Endothelial cell of coronary artery (primary cell): ENCODE measurements at places on chromosomes 2 and 18. TPM values are rescaled to one million over a fixed set of nuclear protein-coding genes. Genes with fewer than 3 reads are reported as not detected.

The ABCG8 gene
- total RNA-seq: not detected in 2 replicates

The PARD3B gene
- total RNA-seq: 7.0 and 7.6 TPM in 2 replicates

The PTPN2 gene
- 18.4 and 21.1 TPM in 2 replicates for total RNA-seq

The POMC gene
- total RNA-seq: 0.09 and 0.66 TPM in 2 replicates

The SERPINB3 gene
- not detected in 2 replicates for total RNA-seq

The E2F6 gene
- total RNA-seq: 9.7 and 10.1 TPM in 2 replicates

The SGPP2 gene
- not detected in 2 replicates for total RNA-seq

The LPIN2 gene
- 16.0 and 16.2 TPM in 2 replicates for total RNA-seq

The CWC22 gene
- total RNA-seq: 13.0 and 14.7 TPM in 2 replicates
